ENCODE measurements at places on chromosomes 1 and 21.

- no peak for DNase-seq
Observed at GRCh38 chr1:232686346-232686745, 56.4 kb upstream of the SIPA1L2 start.

- DNase-seq, result no peak
Observed at GRCh38 chr1:161710560-161710959, 3.5 kb downstream of the FCRLA start.

DNA sequence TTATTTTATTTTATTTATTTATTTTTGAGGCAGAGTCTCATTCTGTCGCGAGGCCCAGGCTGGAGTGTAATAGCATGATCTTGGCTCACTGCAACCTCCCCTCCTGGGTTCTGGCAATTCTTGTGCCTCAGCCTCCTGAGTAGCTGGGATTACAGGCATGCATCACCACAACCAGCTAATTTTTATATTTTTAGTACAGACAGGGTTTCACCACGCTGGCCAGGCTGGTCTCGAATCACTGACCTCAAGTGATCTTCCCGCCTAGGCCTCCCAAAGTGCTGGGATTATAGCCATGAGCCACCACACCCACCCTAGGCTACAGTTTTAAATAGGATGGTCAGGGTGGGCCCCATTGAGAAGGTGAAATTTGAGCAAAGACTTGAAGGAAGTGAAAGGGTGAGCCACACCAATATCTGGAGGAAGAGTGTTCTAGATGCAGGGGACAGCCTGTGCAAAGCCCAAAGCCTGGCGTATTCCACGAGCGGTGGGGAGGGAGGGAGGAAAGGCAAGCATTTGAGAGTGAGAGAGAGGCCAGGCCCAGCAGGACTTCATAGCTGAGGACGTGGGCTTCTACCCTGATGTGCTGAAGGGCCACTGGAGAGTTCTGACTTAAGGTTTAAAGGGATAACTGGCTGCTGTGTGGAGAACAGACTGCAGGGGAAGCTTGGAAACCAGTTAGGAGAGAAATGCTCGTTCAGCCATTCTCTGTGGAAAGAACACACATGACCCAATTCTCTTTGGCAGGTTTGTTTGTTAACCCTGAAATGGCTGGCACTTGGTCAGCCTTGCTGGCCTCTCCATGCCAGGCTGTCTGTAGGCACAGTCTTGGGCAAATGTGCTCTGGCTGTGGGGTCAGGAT is 62.6 kb upstream of the FAM20B start:
- no peak for DNase-seq

DNA sequence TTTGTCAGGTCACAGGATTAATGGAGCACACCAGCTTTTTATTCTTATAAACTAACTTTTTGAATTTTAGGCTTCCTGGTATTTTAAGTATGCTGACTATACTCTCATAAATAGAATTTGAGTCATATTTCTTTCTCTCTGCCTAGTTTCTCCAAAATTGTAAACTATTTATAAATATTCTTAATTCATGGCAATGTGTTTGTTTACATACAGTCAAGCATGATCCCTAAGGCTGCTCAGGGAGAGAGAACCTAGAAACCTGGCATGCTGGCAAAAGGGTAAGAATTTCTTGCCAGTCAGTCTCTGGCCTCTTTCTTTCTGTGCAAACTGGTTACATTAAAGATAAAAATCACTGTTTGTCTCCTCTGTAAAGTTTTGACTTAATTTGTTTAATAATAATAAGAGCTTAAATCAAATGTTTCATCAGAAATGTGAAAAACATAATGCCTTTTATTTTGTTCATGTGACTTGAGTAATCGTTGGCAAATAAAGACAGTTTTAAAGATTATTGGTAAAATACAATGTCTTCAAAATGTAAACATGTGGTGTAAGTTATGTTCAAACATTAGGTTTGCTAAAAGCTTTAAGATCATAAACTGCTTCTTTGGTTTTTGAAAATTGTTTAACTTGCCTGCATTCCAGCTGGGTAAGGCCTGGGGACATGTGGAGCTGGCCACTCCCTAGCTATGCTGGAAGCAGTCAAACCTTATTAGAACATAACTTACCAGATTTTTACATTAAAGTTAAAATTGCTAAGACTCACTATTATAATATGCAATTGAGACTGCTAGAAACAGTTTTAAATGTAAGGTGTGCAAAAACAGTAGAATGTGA is 1401.7 kb downstream of the NCAM2 start:
- DNase-seq, result no peak

Data from thoracic aorta (tissue), 2 donors.